ENCODE measurements at places on chromosomes 11 and 22. TPM values are rescaled to one million over a fixed set of nuclear protein-coding genes. Genes with fewer than 3 reads are reported as not detected.

The CHRM4 gene
- total RNA-seq: not detected

The ADM gene
- 69.6 TPM for total RNA-seq

The GDPD4 gene
- total RNA-seq: not detected

The KRTAP5-8 gene
- total RNA-seq: 0.22 TPM

The CCDC87 gene
- 0.09 TPM for total RNA-seq

DNA sequence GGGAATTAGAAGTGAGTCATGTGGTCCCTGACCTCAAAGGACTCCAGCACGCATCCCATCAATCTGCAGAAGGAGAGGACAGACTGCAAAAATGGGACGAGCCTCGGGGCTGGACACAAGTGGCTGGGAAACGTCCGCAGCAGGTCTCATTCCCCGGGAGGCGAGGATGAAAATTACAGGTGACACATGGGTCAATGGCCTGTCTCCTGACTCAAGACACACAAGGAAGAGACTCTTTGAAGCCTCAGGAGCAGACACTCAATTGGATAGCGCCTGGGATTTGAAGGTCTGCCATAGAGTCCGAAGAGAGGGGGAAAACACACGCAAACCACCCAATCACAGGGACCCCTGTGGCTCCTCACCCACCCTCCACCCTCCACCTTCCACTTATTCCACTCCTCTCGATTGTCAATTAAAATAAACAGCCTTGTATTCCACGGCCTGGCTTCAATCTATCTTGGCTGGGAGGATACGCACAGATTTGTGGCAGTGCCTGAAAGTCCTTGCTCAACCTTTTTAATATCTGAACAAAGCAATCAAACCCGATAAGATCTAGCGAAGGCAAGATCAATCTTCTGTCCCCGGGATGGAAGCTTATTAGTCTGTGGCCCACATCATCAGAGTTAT lies 101.8 kb upstream of the CADM1 start:
- H3K4me1 ChIP-seq: no peaks in the 10 kb centered on the region
- DNase-seq: no peak
- H3K36me3 ChIP-seq: no peaks in the 10 kb centered on the region
- no peaks in the 10 kb centered on the region for H3K27me3 ChIP-seq
- H3K4me3 ChIP-seq: no peak overlapping the region

DNA sequence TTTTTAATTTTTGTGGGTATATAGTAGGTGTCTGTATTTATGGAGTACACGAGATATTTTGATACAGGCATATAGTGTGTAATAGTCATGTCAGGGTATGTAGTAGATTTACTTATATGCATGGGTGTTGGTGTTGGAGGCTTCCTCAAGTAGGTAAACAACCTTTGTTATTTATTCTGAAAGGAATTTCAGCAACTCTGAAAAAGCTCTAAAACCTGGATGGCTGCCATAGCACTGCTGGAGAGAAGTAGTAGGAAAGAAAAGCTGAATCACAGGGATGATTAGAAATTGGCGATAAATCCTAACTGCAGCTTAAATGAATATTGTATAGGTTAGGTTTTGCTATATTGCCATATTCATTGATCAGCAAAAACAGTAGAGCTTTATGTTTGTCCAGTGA lies 44.4 kb upstream of the ST14 start:
- DNase-seq: no peak
- no peaks in the 10 kb centered on the region for H3K27me3 ChIP-seq
- no peaks in the 10 kb centered on the region for H3K4me1 ChIP-seq
- no peak overlapping the region for H3K27ac ChIP-seq
- no peak overlapping the region for H3K4me3 ChIP-seq

DNA sequence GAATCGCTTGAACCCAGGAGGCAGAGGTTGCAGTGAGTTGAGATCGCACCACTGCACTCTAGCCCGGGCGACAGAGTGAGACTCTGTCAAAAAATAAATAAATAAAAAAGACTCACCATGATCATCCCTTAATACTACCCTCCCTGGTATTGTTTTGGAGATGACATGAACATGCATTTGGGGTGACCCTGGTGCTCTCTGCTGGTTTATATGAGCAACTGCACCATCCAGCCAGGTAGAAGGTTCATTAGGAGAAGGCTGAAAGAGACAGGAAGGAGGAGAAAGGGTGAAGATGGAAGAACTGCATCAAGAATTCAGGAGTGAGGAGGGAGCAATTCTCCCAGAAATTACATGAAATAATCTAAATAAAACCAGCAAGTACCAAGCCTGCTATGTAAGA lies 37.8 kb downstream of the SLC5A1 start:
- H3K4me1 ChIP-seq: no peaks in the 10 kb centered on the region
- no peak for DNase-seq
- no peaks in the 10 kb centered on the region for H3K36me3 ChIP-seq
- H3K27me3 ChIP-seq: no peaks in the 10 kb centered on the region
- no peak overlapping the region for H3K27ac ChIP-seq

- H3K27ac ChIP-seq: no peak overlapping the region
- H3K27me3 ChIP-seq: no peaks in the 10 kb centered on the region
- H3K4me1 ChIP-seq: no peaks in the 10 kb centered on the region
- peaks cover 47% of the 10 kb centered on the region for H3K36me3 ChIP-seq
- no peak for DNase-seq
- no peak overlapping the region for H3K4me3 ChIP-seq
Observed at GRCh38 chr11:78727816-78728215, 153.2 kb upstream of the NARS2 start.

DNA sequence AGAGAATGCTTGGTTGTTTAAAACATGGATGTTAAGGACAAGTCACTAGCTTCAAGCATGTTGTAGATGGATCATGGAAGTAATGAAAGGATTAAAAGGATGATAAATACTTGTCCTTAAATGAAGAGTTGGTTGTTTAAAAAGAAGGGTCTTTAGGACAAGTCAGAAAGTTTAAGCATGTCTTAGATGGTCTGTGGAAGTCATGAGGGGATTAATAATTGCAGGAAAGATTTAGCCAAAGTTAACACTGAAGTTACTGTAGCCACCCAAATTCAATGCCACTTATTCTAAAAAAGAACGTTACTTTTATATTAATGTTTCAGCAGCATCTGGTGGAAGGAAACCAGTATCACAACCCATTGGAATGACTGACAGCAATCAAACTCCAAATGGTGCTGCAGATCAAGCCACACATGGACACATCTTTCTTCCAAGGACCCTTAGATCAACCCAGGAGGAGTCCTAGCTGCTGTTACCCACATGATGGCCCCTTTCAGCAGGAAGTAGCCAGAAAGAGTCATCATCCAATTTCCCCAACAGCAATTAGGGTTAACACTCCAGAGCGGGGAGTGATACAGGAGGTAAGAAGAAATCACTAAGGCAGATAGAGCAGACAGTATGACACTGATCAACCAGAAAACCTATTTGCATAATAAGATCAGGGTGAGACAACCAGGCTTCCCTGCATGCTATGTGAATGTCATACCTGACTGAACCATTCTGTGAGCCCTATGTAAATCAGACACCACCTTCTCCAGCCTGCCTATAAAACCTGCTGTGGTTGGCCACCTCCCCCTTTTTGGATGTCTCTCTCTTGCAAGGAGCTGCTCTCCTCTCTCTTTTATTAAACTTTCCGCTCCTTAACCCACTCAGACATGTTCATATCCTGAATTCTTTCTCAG lies 88.4 kb upstream of the GNAZ start:
- H3K4me3 ChIP-seq: no peak overlapping the region
- DNase-seq: no peak
- no peak overlapping the region for H3K27ac ChIP-seq

DNA sequence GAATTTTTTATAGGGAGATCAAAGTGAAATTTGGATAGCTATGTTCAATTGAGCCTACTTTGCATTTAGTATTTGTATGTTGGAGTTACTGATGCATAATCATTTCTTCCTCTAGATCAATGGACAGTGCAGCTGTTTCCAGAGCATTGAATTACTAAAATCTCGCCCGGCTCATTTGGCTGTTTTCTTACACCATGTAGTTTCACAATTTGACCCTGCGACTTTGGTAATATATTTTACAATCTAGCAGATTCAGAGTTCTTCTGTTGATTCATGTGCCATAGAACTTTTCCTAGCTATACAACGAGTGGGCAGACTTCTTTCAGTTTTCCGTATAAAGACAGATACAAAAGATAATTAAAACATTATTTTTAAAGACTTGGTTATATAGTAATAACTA lies 70.0 kb upstream of the GRIK4 start:
- no peaks in the 10 kb centered on the region for H3K36me3 ChIP-seq
- H3K27me3 ChIP-seq: no peaks in the 10 kb centered on the region
- no peaks in the 10 kb centered on the region for H3K4me1 ChIP-seq
- H3K4me3 ChIP-seq: no peak overlapping the region

DNA sequence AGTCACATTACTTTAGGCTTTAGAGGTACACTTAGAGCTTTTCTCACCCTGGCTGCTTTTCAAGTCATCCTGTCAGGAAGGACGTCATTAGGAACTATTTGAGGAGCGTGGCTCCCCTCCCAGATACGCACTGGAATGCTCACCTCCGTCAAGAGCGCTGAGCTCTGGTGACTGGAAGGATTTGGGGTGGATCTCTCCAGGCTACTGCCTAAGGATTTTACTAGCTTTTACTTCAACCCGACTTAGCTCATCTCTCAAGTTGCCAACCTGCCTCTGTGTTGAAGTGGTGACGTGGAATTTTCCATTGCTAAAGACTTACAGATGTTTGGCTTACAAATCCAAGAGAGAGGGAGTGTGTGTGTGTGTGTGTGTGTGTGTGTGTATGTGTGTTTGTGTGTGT lies 355.3 kb upstream of the CCDC90B start:
- no peak overlapping the region for H3K4me3 ChIP-seq
- DNase-seq: no peak
- H3K27ac ChIP-seq: no peak overlapping the region
- no peaks in the 10 kb centered on the region for H3K36me3 ChIP-seq

GRCh38 chr11:30422447-30423278 lies 99.8 kb downstream of the ARL14EP start:
- DNase-seq: no peak
- H3K27ac ChIP-seq: no peak overlapping the region
- peaks cover 11% of the 10 kb centered on the region for H3K4me1 ChIP-seq
- no peaks in the 10 kb centered on the region for H3K36me3 ChIP-seq

- no peaks in the 10 kb centered on the region for H3K4me1 ChIP-seq
- no peak for DNase-seq
- no peak overlapping the region for H3K4me3 ChIP-seq
- no peak overlapping the region for H3K27ac ChIP-seq
Observed at GRCh38 chr11:62241095-62241494, 944 bp upstream of the SCGB1D2 start.

DNA sequence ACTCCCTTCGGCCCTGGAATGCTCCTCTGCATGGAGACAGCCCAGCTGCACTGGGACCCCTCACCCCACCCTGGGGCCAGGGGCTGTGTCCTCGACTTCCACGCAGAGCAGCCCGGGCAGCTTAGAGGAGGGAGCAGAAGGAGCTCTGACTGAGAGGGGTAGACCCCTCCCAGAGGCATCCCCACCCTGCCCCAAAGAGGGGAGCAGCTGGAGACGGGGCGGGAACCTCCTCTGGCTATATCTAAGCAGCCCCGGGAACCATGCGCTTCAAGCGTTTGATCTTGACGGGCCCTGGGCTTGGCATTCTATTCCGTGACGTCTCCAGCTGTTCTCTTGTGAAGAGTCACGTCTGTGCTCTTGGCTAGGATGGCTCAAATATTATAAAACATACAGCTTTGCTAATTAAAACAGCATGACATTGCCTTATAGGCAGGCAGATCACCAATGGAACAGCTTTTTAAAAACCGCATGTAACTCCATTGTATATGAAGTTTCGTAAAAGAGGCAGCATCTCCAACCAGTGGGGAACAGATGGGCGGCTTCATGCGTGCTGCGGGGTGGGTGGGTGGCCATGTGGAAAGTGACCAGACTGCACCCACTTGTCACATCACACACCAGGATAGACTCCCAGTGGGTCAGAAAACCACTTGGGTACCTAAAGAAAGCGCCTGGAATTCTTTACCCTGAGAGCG lies 7.7 kb downstream of the KCNQ1 start:
- no peak overlapping the region for H3K27ac ChIP-seq
- H3K36me3 ChIP-seq: no peaks in the 10 kb centered on the region
- H3K4me1 ChIP-seq: no peaks in the 10 kb centered on the region
- no peak overlapping the region for H3K4me3 ChIP-seq
- no peak for DNase-seq
- H3K27me3 ChIP-seq: no peaks in the 10 kb centered on the region

GRCh38 chr22:39739338-39740027 lies 154.1 kb downstream of the ENTHD1 start:
- H3K4me3 ChIP-seq: no peak overlapping the region
- H3K4me1 ChIP-seq: no peaks in the 10 kb centered on the region
- no peak overlapping the region for H3K27ac ChIP-seq

GRCh38 chr11:31237819-31238760 lies 131.4 kb downstream of the DCDC1 start:
- H3K4me3 ChIP-seq: no peak overlapping the region
- no peaks in the 10 kb centered on the region for H3K4me1 ChIP-seq
- no peaks in the 10 kb centered on the region for H3K27me3 ChIP-seq
- H3K36me3 ChIP-seq: no peaks in the 10 kb centered on the region

DNA sequence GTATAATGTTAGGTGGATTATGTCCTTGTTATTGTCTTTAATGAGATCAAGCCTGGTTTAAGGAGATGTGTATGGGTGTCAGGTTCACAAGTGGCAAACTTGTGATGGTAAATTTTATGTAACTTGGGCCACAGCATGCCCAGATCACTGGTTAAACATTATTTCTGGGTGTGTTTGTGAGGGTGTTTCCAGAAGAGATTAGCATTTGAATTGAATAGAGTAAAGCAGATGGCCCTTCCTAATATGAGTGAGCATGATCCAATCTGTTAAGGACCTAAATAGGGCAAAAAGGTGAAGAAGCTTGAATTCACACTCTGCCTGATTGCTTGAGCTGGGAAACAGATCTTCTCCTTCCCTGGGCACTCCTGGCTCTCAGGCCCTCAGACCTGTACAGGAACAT lies 20.7 kb downstream of the OR5B21 start:
- no peaks in the 10 kb centered on the region for H3K27me3 ChIP-seq
- DNase-seq: no peak
- H3K4me1 ChIP-seq: no peaks in the 10 kb centered on the region
- H3K36me3 ChIP-seq: no peaks in the 10 kb centered on the region
- H3K4me3 ChIP-seq: no peak overlapping the region

DNA sequence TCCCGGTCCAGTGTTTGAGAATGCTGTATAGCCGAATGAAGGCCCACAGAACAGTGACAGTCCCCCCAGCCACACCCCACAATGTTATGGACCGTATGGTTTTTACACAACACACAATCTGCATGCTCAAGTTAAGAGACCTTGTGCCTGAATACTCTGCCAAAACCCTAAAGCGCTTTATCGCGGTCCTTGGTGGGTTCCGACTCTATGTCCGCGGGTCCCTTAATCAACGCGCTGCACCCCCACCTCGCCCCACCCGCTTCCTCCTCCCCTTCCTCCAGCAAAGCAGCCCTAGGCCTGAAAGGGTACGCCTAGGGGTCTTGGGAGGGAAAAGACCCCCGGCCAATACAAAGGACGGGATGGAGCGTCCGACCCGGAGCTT lies 442 bp downstream of the COPB1 start:
- H3K27ac ChIP-seq: peak overlapping the region; percentile 96
- H3K36me3 ChIP-seq: peaks cover 8% of the 10 kb centered on the region
- H3K4me3 ChIP-seq: peak overlapping the region; percentile 84
- no peaks in the 10 kb centered on the region for H3K27me3 ChIP-seq
- DNase-seq: no peak
- H3K4me1 ChIP-seq: peaks cover 6% of the 10 kb centered on the region
